Left colon (tissue), 2 donors: ENCODE measurements at places on chromosomes 6 and 20. TPM values are rescaled to one million over a fixed set of nuclear protein-coding genes. Genes with fewer than 3 reads are reported as not detected.

Gene C20orf144
- not detected for total RNA-seq

Gene ADGRF4
- total RNA-seq: 2.0 TPM

Gene PI3
- total RNA-seq: 108 TPM

Gene RSPH4A
- total RNA-seq: 0.31 TPM

Gene NOX3
- not detected for total RNA-seq

Gene IL17F
- not detected for total RNA-seq

Gene LY6G6C
- not detected for total RNA-seq

Gene HTR1E
- not detected for total RNA-seq

Gene WFDC2
- total RNA-seq: 124 TPM

Gene OVOL2
- 17.0 TPM for total RNA-seq

Gene SLC22A23
- total RNA-seq: 75.2 TPM

Gene SMIM13
- total RNA-seq: 5.1 TPM

Gene C6orf132
- 49.7 TPM for total RNA-seq

Gene MAP7
- 72.6 TPM for total RNA-seq

Gene HELZ2
- total RNA-seq: 43.0 TPM

Gene LRFN2
- total RNA-seq: 0.36 TPM

GRCh38 chr6:35090734-35091133 lies 50.4 kb downstream of the TCP11 start:
- DNase-seq: no peak

- DNase-seq: no peak
Observed at GRCh38 chr6:54970337-54970736, 123.8 kb downstream of the FAM83B start.

DNA sequence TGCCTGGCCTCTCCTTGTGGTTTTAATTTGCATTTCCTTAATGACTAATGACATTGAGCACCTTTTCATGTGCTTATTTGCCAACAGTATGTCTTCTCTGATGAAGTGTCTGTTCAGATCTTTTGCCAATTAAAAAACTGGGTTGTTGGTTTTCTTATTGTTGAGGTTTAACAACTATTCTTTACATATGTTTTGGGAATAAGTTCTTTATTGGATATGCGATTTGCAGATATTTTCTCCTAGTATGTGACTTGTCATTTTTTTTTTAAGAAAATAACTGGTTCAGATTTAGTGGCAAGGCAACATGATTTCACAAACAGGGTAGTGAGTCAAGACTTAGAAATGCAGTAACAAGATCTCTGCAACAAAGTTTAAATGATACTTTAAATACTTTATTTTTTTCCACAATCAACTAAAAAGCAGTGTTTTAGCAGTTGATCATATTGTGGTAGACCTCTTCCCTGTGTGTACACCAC lies 67.8 kb downstream of the TIAM2 start:
- DNase-seq: no peak

DNA sequence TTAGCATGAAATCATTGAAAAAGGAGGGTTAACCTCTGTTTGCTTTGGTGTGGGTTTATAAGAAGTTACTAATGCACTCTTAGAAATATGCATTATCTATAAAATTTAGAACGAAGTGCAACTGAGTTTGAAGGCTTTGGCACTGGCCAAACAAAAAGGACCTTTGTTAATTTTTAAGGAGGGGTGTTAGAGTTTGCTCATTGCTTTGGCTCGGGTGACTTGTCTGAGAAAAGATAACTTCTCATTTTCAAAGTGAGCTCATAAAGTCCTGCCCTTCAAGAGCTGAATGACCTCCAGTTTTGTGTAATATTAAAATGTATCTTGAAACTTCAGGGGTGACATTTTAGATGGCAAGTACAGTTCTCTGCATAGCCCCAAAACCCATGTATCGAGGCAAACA lies 25.9 kb downstream of the NEDD9 start:
- DNase-seq: no peak

DNA sequence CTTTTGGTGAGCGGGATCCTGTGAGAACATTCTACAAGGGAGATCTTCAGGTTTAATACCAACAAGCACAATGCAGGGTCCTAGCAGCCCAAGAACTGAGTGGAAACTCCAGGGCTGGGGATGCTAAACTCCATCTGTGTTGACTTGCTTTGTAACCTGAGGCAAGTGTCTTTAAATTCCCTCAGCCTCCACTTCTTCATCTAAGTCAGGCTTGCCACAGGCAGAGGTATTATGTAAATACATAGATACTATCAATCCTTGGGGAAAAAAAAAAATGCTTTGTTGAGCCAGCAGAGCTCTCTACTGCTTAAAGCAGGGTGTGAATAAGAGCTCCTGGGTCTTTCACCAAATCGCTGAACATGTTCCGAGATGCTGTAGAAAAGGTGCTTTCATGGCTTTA lies 114.2 kb upstream of the PHACTR1 start:
- no peak for DNase-seq

GRCh38 chr6:155093430-155093829 lies 98.3 kb downstream of the TIAM2 start:
- DNase-seq: no peak

GRCh38 chr20:41415191-41415590 lies 48.6 kb upstream of the EMILIN3 start:
- DNase-seq: no peak

DNA sequence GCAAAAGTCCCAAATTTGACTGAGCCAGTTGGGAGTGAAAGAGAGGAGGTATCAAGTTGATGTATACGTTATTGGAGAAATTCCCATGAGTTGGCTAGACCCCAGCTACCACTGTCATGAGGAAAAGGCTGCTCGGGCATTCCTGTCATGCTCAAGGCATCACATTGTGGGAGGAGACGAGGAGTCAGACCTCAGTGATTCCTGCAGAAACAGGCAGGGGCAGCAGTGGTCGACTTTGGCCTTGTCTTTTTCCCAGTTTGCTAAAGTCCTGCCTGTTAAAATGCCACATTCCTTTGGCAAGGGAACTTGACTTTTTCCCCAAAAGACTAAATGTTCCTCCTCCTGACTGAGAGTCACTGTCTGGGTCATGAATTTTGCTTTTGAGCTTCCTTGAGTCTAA lies 295.5 kb upstream of the HS3ST5 start:
- no peak for DNase-seq

DNA sequence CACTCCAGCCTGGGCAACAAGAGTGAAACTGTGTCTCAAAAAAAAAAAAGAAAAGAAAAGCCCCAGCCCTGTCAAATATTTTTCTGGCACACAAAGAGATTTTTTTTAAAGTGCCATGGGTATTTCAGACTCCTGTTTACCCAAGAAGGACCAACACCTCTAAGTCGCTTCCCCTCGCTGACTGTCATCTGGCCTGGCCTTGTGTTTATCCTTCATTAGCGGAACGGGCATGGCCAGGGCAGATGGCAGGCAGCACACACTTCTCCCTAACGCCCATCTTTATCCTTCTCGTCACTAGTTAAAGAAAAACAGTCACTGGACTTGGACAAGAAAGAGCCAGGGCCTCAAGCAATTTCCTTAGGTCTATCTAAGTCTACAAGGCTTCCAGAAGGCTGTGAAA lies 7.3 kb upstream of the CBFA2T2 start:
- DNase-seq: no peak

DNA sequence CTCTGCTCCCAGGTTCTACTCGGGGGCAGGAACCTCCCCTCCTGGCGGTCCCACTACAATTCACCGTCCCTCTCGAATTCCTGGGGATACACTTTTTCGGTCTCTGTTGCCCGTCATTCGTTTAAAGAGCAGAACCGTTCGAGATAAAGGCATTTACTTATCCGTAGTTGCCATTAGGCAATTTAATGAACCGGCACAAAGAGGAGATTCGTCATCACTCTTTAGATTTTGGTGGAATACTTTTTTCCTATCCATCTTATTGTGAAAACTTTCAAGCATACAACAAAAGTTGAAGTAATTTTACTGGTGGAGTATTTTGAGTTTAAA lies 1.2 kb upstream of the CD24 start:
- no peak for DNase-seq

DNA sequence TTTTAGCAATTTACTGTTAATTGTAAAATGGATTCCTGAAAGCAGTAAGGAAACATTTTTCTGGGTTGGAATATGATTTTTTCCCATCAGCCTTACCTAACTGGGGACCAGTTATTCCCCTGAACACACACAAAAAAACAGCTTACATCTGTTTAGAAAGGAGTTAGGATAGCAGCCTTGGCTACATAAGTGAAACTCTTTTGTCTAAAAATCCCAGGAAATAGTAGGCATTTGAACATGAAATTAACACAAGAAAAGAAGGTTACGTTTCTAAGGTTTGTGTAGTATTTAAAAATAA lies 696.2 kb upstream of the MARCKS start:
- DNase-seq: no peak

DNA sequence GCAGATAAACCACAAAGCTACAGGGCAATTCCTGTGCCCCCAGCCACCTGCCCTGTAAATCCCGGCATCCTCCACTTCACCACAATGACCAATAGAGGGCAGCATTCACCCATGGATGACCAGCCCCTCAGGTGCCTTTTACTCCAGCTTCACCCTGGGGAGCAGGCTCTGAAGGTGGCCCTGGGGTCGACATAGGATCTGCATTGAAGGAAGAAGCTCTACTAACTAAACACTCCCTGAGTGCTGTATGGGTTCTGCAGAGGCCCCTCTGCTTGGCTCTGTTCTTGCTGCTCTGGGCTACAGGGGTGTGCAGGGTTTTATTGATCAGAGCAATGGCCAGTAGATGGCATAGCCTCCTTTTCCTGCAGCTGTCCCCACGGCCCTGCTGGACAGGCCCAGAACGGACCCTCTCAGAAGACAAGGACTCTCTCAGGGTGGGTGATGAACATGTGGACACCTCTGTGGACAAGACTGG lies 20.3 kb downstream of the CST4 start:
- peak; percentile 37 for DNase-seq

- DNase-seq: no peak
Observed at GRCh38 chr20:25532015-25532751, 53.1 kb downstream of the NINL start.

DNA sequence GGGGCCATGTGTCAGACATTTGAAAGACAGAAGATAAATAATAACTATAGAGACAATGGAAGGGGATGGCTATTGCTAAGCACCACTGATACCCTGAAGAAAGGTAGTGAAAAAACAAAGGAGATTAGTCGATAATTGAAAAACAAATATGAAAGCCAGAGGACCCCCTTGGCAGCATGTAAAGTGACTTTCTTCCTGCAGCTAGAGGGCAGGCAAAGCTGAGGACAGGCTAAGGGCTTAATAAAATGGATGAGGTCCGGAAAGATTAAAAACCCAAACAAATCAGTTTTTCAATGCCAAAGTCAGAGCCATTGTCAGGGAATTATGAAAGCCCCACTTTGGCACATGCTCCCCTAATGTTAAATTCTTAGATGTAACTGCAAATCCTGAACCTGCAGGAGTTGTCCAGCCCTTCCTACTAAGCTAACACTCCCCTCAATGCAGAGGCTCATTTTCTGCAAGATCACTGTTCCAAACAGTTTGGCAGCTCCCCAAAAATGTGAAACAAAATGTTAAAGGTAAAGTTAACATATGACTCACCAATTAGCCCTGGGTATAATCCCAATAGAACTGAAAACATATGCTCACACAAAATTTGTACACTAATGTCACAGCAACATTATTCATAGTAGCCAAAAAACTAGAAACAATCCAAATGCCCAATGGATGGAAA lies 1177.9 kb downstream of the GRIK2 start:
- no peak for DNase-seq

DNA sequence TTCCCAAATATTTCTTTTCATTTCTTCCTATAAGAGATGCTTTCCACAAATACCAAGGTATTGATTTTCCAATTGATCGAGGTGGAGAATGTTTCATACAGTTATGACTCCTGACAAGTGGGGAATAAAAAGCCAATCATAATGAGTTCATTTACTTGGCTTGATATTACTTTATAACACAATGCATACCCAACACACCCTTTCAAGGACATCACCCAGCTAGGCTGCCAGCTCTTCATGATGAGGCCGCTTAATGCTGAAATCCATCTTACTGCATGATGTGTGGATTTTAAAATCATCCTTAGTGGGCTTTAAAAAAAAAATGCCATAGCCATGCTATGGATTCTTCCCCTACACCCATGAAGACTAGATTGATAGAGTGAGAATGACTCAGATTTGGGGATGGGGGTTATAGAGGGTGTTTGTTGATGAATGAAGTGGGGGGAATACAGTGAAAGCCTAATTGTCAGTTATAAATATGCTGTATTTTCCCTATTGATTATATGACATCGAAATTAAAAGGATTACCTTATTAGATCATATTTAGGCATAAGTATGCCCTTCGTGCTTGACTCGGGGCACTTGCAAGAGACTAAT lies 75.9 kb downstream of the GNAS-AS1 start:
- no peak for DNase-seq

DNA sequence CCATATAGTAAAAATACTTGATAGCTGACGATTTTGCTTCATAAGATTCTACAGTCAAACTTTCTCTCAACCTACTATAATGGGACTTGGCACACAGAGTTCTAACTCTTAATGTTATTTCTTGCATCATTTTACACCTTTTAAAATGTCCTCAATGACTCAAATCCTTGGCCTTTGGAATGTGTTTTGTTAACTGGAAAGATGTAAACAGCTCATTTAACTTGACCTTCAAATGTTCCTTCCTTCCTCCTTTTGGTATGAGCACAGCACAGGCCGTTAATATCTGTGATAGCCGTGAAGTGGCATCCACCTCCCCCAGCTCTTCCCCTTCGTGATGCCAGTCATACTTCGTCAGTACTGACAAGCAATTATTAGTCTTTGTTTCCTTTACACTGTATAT lies 972.0 kb upstream of the CITED2 start:
- DNase-seq: no peak

DNA sequence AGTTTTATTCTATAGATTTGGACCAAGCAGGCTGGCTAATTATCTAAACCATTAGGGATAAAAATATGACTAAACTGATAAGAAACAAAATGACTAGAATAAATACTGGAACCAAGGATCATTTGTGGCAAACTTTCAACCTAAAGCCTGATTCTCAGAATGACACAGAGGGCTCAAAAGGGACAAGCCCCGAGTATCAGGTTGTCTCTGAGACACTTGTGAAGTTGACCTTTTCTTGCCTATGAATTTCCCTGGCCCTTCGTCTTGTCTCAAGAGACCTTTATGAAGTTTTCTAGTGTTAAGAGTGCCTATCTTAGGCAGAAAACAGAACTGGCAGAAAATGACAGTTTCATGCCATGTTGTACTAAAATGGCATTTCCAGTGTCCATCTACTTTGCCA lies 68.3 kb downstream of the IMPG1 start:
- DNase-seq: no peak

DNA sequence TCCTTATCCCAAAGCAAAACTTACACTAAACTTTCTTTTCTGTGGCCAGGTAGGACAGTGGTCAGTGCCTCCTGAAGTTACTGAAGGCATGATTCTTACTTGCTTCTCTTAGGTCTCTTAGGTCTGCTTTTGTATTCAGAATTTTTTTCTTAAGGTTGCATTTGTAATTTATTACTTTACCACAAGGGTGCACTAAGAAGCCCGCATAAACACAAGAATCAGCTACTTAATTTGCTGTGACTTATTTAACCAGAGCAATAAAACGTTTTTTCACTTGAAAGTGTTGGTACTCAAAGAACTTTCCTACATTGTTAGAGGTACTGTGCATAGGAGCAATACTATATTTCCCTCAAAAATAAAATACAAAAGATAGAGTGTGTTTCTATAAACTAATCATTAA lies 75.4 kb upstream of the LAMA2 start:
- DNase-seq: no peak

GRCh38 chr6:163790266-163790840 lies 375.8 kb downstream of the QKI start:
- no peak for DNase-seq

- no peak for DNase-seq
Observed at GRCh38 chr6:3210024-3210610, 17.3 kb downstream of the TUBB2B start.
